ACHN (cell line): ENCODE measurements at places on chromosomes 12 and 14.

DNA sequence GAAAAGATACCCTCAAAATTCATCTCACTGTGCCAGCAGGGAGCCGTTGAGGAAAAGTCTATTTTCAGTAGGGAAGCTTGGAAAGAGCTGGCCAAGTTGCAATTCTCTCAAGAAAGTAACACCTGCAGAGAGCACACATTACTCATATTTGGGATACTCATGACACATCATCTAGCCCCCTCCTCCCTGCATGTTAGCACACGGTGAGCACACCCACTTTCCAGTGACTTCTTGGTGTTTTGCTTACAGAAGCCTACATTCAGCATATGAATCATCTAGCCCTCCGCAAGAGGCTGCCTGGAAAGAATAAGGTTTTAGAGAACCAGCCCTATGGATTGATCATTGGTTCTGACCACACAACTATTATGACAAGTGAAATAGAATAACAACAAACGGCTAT lies 124.5 kb downstream of the PTPRO start:
- peak; percentile 36 for DNase-seq

DNA sequence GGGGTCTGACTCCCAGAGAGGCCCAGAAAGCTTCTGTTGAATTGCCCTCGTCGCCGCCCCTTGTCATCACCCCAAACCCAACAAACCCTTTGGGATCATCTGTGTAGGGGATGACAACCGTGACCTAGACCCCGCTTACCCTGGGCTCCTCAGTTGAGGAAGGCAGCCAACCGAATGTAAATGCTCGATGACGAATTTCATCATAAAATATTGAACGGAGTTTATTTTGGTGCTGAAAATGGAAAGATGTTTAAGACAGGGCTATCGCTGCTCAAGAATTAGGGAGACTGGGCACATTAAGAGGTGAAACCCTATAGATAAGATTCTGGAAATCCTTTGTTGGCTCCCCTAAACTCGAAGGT lies 512 bp downstream of the ACTR10 start:
- DNase-seq, result no peak

DNA sequence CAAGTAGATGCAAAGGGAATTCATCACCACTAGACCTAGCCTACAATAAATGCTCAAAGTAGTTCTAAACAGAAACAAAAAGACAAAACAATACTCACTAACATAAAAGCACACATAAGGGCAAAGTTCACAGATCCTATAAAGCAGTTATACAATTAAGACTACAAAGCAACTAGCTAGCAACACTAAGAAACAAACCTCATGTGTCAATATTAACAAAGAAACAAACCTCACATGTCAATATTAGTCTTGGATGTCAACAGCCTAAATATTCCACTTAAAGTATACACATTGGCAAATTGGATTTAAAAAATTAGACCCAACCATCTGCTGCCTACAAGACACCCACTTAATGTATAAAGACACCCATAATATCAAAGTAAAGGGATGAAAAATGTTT lies 152.7 kb downstream of the KCNK10 start:
- DNase-seq, result no peak

GRCh38 chr14:75126679-75127473 lies at the start of gene NEK9:
Gene NEK9, minus strand, starts transcription at chr14:75127048. Its CDS starts 127 bp downstream, at chr14:75126921.
- DNase-seq, result peak; percentile 86

- peak; percentile 20 for DNase-seq
Measured at GRCh38 chr14:39268393-39268792, 34.7 kb downstream of the MIA2 start.

DNA sequence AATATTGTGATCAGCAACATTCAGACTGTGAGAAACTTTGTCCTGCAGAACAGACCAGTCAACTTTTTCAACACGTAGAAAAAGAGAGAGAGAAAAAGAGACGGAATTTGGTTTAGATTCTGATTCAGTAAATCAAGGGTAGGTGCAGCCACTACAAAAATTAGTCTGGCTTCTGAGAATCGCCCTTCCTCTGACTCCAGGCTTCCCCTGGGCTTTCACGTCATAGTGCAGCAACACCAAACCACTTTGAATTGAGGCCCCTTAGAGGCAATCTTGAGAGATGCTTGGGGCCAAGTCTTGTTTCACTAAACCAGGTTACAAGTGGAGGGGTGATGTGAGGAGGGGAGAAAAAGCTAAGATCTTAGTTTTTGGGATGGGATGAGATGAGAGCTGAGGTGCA lies 37.5 kb upstream of the PTGR2 start:
- no peak for DNase-seq

- no peak for DNase-seq
Measured at GRCh38 chr12:19220205-19220604, 90.7 kb downstream of the PLEKHA5 start.

GRCh38 chr14:105367116-105368031 lies 31.0 kb upstream of the TEX22 start:
- no peak for DNase-seq

- DNase-seq, result no peak
Measured at GRCh38 chr14:51333901-51334521, 94.0 kb downstream of the TMX1 start.

DNA sequence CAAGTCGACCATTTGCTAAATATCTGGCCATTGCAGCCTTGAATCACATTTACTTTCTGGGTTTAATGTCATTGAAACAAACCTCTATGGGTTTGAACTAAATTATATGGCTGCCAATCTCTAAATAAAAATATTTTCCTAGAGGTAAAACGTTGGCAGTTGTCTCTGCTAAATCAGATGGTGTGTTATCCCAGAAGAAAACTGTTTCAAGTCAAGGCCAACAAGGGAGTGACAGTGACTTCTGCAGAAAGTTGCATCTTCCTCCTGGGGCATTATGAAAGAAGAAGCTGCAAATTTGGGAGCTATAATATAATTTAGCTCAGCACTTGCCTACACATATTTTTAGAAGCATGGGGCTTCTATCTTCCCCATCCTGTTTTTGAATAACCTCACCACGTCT lies 116.2 kb downstream of the TTC8 start:
- DNase-seq, result no peak

- DNase-seq, result peak; percentile 32
Measured at GRCh38 chr14:63276492-63277342, 42.0 kb downstream of the GPHB5 start.

DNA sequence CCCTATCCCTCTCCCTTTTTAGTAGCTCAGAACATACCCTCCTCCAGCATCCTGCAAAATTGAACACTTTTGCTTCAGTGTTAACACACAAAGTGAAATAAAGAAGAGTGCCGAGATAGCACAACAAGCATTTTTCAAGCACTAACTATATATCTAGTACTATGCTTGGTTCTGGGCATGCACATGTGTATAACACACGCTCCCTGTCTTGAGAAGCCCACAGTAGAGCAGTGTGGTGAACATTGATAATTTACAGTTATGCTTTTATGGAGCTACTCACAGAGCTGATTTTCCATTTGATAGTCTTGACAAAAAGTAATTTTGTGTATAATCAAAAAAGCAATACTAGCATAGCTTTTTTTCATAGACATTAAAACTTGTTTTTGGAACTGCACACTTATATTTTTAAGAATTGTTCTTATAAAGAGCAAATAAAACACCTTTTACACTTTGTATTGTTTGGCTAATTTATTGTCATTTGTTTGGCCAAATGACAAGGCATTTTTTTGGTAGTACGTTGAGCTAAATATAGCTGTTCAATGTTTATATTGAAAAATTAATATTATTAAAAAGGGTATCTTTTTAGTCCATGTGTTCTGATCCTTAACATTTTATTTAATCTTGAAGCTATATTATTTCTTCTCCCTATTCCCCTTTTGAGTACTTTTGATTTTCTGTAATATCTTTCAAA lies 39.7 kb downstream of the LEMD3 start:
- no peak for DNase-seq

DNA sequence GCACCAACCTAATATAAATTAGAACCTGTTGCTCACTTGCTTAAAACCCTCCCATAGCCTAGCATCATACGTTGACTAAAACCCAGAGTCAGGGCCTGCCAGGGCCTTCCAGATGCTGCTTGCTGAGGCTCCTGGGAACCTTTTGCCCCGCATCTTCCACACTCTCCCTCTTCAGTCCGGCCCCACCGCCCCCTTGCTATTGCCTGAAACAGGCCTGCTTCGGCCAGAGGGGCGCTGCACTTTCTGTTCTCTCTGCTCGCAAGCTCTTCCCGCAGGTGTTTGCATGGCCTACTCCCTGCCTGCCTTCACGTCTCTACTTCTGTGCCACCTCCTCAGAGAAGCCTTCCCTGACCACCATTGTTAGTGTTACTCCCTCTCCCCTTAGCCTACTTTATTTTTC lies 13.7 kb upstream of the TCTN2 start:
- DNase-seq, result no peak

GRCh38 chr14:86683561-86683960 lies 1153.6 kb downstream of the FLRT2 start:
- DNase-seq, result no peak

- DNase-seq, result no peak
Measured at GRCh38 chr14:34113005-34113511, 162.2 kb upstream of the EGLN3 start.

GRCh38 chr14:69685218-69685616 lies 73.8 kb downstream of the SUSD6 start:
- DNase-seq, result peak; percentile 44

DNA sequence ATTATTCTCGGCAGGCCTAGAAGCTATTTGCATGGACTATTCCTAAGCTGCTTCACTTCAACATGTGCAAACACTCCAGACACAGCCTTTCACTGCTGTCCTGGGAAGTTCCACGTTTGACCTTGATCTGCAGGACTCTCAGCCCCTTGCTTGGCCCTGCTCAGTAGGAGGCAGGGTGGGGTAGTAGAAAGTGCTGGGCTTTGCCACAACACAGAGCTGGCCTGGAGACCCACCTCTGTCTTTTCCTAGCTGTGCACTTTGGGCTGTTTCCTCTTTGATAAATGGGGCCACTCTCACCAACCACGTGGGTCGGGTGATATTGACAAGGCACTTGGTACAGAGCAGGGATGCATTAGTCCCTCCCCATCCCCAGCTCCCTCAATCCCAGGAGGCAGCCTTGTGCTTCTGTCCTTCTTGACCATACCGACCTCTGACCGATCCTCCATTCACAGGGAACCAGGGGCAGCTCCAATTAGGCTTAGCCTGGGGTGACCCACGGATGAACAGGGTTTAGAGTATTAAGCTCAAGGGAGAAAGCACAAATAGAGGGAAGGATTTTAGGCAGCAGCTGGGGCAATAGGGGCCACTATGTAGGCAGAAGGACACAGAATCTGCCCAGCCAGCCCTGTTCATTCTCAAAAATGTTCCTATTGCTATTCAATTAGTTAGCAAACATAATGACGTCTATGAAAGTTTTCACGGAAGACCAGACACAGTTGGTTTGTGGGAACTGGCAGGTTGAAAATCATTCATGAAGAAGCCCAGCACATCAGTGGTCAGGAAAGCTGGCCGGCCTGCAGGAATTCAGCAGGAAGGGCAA lies 63.3 kb downstream of the SYNE3 start:
- no peak for DNase-seq

- no peak for DNase-seq
Measured at GRCh38 chr12:131971226-131971625, 21.5 kb downstream of the EP400 start.

DNA sequence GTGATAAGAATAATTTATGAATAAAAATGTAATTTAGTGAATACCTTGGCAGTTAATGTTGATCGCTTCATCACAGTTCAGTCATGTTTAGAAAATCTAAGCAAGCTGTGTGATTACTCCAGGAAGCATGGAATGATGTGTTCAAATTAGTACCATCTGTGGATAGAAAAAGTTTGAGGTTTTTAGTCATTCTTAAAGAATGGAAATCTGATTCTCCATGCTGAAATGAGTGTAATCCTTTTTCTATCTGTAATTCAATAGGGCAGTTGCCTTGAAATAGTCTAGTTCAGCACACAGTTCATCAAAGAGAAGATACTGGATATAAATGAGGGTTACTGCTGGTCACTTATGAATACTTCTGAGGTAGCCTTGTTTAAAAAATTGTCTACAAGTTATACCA lies 127.2 kb upstream of the MYF6 start:
- peak; percentile 42 for DNase-seq

DNA sequence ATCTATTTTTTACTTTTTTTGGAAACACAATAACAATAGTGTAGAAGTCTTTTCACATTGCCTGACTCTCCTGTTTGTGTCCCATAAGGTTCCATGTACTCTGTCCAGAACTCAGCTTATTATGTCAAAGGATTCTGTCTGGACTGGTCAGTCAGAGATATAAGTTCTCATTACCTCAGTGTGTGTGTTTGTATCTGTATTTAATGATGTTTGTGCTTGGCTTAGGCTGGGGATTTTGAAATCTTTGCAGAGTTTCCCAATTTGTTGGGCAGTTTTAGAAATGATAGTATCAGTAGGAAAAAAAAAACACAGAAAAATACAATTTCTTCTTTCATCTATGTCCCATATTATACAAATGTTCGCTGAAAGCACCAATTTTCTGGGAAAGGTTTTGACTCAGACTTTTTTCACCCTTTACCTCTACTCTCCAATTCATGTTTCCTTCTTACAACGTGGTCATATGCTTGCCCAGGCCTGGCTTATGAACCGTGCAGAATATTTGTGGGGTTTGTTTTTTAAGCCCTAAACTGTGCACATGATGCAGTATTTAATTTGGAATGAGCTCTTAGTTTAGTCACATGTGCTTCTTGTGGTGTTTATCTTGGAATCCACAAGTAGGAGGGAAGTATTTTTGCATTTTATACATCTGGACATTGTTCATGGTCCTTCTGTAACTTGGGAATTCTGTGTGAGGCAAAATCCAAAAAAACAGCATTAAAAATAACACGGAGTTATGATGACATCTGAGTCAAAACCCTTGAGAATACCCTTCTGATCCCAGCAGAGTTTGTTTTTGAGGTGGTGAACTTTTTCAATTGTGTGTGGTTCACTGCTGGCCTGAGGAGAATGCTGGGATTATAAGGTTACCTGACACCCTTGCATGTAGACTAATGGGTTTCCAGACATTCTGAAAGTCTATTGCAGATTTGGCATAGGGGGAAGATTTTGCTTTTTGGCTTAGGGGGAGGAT lies 121.2 kb downstream of the RAD51B start:
- DNase-seq, result peak; percentile 7

- DNase-seq, result no peak
Measured at GRCh38 chr12:98696036-98696646, 51.1 kb downstream of the APAF1 start.

DNA sequence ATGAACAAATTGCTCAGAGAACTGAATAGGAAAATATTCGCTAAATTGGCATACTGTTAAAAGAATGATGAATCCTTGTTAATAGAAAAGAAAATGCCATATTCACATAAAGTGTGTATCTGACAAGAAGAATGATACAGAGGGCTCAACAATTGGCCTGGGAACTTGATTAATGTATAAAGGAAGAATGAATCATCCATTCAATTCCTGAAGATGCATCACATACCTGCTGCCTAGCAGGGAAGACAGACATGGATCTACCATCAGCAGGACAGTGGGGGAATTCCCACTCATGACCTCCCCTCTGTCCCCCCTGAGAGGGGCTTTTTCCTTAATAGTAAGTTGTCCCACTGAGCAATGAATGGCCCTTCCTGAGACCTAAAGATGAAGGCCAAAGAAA lies 13.5 kb downstream of the PTPN21 start:
- DNase-seq, result peak; percentile 30

- no peak for DNase-seq
Measured at GRCh38 chr14:44029933-44030332, 477.1 kb downstream of the FSCB start.
